Nephron progenitor cell (in vitro differentiated cells): ENCODE measurements at places on chromosomes 1 and 21.

DNA sequence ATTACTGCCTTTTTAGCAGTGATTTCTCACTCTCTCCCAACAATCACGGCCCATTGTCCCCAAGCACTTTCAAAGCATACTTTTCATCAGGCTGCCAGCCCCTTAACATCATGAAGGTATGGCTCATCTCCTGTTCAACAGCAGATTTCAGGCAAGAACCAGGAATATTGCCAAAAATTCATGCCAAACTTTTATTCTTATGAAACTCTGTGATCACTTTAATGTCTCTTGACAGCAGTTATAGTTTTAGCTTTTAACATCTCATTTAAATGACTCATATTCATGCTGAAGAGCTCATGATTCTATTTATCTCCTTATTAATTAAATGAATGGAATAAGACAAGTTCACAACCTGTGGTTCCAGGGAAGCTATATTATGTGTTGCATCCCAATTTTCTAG, 235.1 kb downstream of the GRIK1 start:
- H3K27me3 ChIP-seq: no peaks in the 10 kb centered on the region
- H3K4me1 ChIP-seq: no peaks in the 10 kb centered on the region
- no peak for DNase-seq
- no peak overlapping the region for H3K27ac ChIP-seq
- no peak overlapping the region for H3K4me3 ChIP-seq
- no peaks in the 10 kb centered on the region for H3K36me3 ChIP-seq

DNA sequence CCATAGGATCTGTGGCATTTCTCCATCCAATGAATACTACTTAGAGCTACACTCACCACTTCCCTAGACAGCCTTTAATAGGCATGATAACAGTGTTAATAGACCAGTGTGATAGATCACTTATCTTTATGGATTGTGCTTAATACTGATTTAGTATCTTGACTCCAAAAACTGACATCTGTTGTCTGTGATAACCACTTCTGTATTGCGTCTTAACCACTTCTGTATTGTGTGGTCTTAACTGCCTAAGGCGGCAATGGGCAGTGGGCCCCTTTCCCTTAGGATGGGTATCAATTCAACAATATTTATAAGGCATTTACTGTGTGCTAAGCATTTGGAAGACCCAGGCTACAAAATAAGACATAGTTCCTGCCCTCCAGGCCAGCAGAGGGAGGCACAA, 32.0 kb upstream of the RCAN3 start:
- no peaks in the 10 kb centered on the region for H3K36me3 ChIP-seq
- H3K27me3 ChIP-seq: peaks cover 31% of the 10 kb centered on the region

GRCh38 chr1:40302475-40302874, 14.6 kb downstream of the COL9A2 start:
- peaks cover 4% of the 10 kb centered on the region for H3K27me3 ChIP-seq
- H3K4me3 ChIP-seq: no peak overlapping the region
- no peaks in the 10 kb centered on the region for H3K4me1 ChIP-seq
- H3K27ac ChIP-seq: no peak overlapping the region

DNA sequence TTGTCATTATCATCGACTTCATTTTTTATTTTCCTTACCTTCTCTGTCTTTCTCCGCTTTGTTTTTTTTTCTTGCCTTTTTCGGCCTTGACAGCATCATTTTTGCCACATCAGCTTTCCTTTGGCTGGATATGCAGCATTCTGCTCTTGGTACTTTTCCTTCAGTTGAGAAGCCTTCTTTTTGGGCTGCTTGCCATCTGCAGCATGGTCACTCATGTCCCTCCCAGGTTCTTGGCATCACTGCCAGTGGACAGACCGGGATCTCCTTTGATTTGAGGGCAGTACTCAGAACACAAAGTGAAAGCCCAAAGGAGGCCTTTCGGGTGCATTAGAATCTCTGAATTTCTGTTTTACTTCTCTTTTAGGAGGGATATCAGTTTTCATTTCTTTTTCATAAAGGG, 3.7 kb upstream of the PARP1 start:
- H3K36me3 ChIP-seq: no peaks in the 10 kb centered on the region
- no peak overlapping the region for H3K4me3 ChIP-seq
- H3K27me3 ChIP-seq: peaks cover 20% of the 10 kb centered on the region
- no peak for DNase-seq
- H3K27ac ChIP-seq: no peak overlapping the region

- H3K4me3 ChIP-seq: peak overlapping the region; percentile 74
- DNase-seq: peak; percentile 70
- H3K27ac ChIP-seq: peak overlapping the region; percentile 98
- no peaks in the 10 kb centered on the region for H3K27me3 ChIP-seq
- peaks cover 76% of the 10 kb centered on the region for H3K4me1 ChIP-seq
Observed at GRCh38 chr1:150162862-150163706, 13.4 kb downstream of the PLEKHO1 start.

GRCh38 chr21:44405948-44406872, 49.1 kb upstream of the LRRC3 start:
- H3K36me3 ChIP-seq: no peaks in the 10 kb centered on the region
- H3K27me3 ChIP-seq: no peaks in the 10 kb centered on the region
- DNase-seq: no peak
- no peaks in the 10 kb centered on the region for H3K4me1 ChIP-seq

GRCh38 chr1:150572918-150573647, 6.3 kb downstream of the MCL1 start:
- DNase-seq: no peak
- no peak overlapping the region for H3K4me3 ChIP-seq
- H3K27ac ChIP-seq: no peak overlapping the region
- H3K36me3 ChIP-seq: peaks cover 67% of the 10 kb centered on the region
- H3K4me1 ChIP-seq: peaks cover 62% of the 10 kb centered on the region

DNA sequence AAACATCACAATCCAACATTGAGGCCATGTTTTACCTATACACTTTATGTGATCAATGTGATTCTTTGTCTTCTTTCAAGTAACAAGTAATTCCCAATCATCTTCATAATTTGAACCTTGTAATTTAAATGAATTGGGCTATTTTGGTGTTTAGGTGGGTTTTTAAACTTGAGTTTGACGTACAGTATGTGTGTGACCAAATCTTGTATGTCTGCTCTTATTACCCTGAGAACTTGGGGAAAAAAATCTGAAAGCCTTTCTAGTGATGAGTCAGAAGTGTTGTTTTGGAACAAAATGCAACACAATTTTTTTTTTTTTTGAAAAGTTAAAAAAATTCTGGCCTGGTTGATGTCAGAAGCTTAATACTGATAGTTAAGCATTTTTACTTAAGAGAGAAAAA, 68.5 kb downstream of the HHAT start:
- peaks cover 5% of the 10 kb centered on the region for H3K4me1 ChIP-seq
- no peak overlapping the region for H3K27ac ChIP-seq
- H3K4me3 ChIP-seq: no peak overlapping the region
- peaks cover 14% of the 10 kb centered on the region for H3K36me3 ChIP-seq

DNA sequence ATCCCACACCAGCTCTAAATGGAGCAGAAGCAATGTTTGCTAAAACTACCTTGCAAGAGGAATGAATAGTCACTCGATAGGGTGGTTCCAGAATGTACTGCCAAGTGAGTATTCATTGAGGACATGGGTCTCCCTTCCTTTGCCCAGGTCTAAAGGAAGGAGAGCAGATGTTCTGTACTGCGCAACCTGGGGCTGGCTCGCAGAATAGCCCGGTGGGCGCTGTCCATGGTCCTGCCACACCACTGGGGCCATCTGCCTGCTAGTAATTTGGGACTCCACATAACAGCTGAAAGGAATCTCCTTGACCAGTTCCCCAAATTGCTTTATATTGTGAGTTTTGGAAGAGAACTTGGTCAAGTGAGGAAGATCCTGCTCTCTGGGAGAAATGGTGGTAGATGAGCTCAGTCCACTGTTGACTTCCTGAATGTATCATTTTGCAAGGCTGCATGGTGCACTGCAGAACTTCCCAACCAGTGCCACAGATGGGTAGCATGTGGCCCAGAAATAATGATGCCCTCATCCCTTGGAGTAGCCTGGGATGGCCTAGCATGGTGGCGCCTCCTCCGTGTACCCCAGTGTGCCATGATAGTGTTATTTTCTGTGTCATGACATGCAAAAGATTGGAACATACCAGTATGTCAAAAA, 5.7 kb downstream of the SLC6A17 start:
- H3K36me3 ChIP-seq: no peaks in the 10 kb centered on the region
- no peaks in the 10 kb centered on the region for H3K4me1 ChIP-seq
- no peak overlapping the region for H3K4me3 ChIP-seq
- DNase-seq: peak; percentile 98
- no peak overlapping the region for H3K27ac ChIP-seq

GRCh38 chr1:18895317-18895716, 7.0 kb downstream of the ALDH4A1 start:
- no peak overlapping the region for H3K27ac ChIP-seq
- no peaks in the 10 kb centered on the region for H3K36me3 ChIP-seq
- no peak overlapping the region for H3K4me3 ChIP-seq
- no peak for DNase-seq

GRCh38 chr1:218462587-218462986, 117.5 kb downstream of the TGFB2 start:
- H3K4me3 ChIP-seq: no peak overlapping the region
- peak overlapping the region; percentile 40 for H3K27ac ChIP-seq
- DNase-seq: no peak
- peaks cover 53% of the 10 kb centered on the region for H3K4me1 ChIP-seq

GRCh38 chr1:118186026-118186425, 998 bp upstream of the SPAG17 start:
- peaks cover 28% of the 10 kb centered on the region for H3K4me1 ChIP-seq
- no peak for DNase-seq
- no peak overlapping the region for H3K27ac ChIP-seq

- H3K36me3 ChIP-seq: peaks cover 5% of the 10 kb centered on the region
- H3K27ac ChIP-seq: no peak overlapping the region
- H3K4me3 ChIP-seq: no peak overlapping the region
- H3K27me3 ChIP-seq: peaks cover 5% of the 10 kb centered on the region
- DNase-seq: no peak
- peaks cover 19% of the 10 kb centered on the region for H3K4me1 ChIP-seq
Observed at GRCh38 chr1:234856845-234857245, 246.9 kb upstream of the IRF2BP2 start.

DNA sequence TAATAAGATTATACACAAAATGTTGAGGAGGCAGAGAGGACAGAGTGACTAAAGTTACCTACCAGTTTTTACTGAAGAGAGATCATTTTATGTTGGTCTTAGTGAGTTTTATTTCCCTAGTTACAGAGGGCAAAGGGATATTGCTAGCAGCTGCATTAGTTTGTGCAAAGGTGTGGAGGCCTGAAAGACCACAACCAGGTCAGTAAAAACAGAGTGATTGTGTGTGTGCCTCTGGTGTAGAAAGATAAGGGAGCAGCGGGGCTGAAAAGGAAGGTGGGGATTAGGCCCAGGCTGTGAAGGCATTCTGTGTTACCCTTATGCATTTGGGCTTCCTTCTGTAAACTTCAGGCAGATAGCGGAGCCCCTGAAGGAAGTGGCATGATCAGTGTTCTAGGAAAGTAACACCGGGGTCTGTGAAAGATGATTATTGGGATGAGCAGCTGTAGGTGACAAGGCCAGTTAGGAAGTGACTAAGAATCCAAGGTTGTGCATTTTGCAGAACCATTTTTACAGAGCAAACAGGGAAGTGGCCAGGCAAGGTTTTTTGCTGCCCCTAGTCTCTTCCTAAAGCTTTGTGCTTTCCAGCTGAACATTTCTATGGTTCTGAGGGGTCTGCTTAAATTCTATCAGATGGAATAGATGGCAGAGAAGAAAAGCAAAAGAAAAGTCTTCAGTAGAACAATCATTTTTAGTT, 3.7 kb downstream of the GADD45A start:
- peaks cover 43% of the 10 kb centered on the region for H3K4me1 ChIP-seq
- H3K27ac ChIP-seq: no peak overlapping the region
- DNase-seq: no peak

- no peak overlapping the region for H3K27ac ChIP-seq
- DNase-seq: no peak
- H3K4me3 ChIP-seq: no peak overlapping the region
- no peaks in the 10 kb centered on the region for H3K36me3 ChIP-seq
- no peaks in the 10 kb centered on the region for H3K4me1 ChIP-seq
- peaks cover 8% of the 10 kb centered on the region for H3K27me3 ChIP-seq
Observed at GRCh38 chr1:60386249-60386648, 312.7 kb upstream of the C1orf87 start.

DNA sequence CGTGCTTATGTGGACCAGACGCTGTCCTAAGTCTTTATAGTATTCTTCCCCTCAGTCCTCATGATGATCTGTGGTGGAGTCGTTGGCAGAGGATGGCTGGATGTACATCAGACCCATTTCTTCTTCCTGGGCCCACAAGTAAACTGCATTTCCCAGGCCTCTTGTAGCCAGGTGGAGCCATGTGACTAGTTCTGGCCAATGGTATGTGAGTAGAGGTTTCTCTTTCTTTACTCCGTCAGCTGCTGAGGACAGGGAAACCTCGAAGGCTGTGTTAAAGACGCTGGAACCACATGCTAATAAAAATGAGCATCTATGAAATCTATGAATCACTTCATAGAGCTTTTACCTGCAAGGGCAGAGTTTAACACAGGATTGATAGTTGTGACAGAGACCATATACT, 18.7 kb upstream of the ZNF362 start:
- H3K36me3 ChIP-seq: no peaks in the 10 kb centered on the region
- H3K27me3 ChIP-seq: peaks cover 5% of the 10 kb centered on the region
- H3K4me1 ChIP-seq: peaks cover 56% of the 10 kb centered on the region
- H3K27ac ChIP-seq: no peak overlapping the region
- DNase-seq: no peak
- H3K4me3 ChIP-seq: no peak overlapping the region

DNA sequence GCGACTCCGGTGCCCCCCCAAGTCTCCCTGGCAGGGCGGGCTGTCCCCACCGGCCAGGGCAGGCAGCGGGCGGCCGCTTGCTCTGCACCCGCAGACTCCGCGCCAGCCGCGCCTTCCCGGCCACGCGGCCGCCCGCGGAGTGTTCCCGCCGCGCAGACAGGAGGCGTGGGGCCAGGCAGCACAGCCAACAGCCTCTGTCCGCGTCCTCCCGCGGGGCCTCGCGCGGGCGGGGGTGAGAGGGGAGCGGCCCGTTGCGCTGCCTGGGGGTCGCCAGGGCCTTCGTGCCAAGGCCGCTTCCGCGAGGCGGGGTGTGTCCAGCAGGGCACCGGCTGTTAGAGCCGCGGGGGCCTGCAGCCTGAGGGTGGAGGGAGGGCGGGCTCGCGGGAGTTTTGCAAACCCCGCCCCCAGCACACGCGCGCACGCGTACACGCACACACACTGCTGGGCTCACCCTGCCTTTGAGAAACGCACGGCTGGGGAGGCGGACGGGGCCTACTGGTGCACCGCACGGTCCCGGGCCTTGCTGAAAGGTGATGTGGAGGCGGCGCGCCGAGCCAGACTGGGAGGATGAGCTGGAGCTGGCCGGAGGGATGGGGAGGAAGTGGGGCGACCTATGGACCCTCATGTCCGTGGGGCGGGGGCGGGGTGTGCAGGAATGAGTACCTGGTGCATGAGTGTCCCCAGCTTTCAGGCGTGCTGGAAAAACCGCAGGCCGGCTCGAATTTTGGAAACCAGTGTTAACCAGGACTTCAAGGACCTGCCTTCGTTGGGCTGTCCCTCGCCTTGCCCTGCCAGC, 41.5 kb downstream of the KIAA1614 start:
- H3K4me3 ChIP-seq: no peak overlapping the region
- no peak overlapping the region for H3K27ac ChIP-seq
- peaks cover 7% of the 10 kb centered on the region for H3K4me1 ChIP-seq
- peaks cover 42% of the 10 kb centered on the region for H3K36me3 ChIP-seq
- DNase-seq: no peak

- no peaks in the 10 kb centered on the region for H3K36me3 ChIP-seq
- no peak for DNase-seq
- no peaks in the 10 kb centered on the region for H3K27me3 ChIP-seq
- no peak overlapping the region for H3K27ac ChIP-seq
- H3K4me3 ChIP-seq: no peak overlapping the region
Observed at GRCh38 chr1:160781914-160782689, 13.9 kb upstream of the LY9 start.
